ENCODE measurements at places on chromosomes 16 and 17.

GRCh38 chr17:10550014-10550413, 556 bp upstream of the MYH2 start:
- DNase-seq: no peak

- DNase-seq: no peak
Measured at GRCh38 chr16:49816875-49817274, 39.0 kb downstream of the ZNF423 start.

GRCh38 chr17:81727324-81728031, 15.4 kb downstream of the SLC25A10 start:
- no peak for DNase-seq

DNA sequence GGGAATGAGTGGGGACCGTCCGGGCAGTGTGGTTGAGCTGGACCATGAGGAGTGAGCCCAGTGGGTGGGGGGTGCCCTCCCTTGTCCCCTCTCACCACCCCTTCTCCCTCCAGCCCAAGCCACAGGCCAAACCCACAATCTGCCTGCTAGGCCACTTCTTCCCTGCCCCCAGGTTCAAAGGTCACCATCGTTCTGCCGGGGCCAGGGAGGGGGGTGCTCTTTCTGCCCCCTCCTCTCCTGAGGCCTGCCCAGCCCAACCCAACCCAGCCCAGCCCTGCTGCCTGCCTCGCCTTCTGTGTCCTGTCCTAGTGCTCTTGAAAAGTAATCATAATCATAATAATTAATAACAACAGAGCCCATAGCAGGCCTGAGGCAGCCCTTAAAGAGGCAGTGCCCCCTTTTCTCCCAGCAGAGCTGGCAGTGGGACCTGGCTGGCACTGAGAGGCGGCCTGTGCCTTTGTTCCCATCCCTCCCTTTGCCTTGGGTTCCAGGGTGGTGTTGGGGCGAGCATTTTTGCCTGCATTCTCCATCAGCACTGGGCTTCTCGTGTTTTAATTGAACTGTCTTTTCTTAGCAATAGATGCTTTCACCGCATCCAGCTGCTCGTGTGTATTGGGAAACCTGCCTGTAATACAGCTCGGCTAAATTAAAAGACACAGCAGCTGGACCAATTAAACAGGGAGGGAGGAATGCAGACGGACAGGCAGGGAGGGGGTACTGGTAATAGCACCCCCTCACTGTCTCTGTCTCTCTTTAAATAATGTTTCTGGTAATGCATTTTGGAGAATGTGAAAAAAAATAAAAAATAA, 46.8 kb downstream of the SREBF1 start:
- DNase-seq: no peak

DNA sequence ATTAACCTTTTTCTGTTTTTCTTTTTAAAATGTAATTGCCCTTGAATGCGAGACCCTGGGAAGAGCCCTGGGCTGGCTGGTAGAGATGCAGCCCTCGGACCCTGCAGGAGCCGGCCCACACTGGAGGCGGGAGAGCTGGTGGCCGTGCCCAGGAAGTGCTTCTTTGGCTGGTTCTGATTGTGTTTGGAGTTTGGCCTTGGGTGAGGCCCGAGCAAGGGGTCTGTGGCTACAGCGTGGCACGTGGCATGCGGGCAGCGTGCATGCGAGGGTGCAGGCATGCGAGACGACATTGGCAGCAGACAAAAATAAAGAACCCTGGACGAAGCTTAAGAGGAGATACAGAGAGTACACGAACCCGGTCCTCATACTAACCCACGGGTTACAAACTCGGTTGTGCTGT, 49.7 kb downstream of the PRMT7 start:
- no peak for DNase-seq

DNA sequence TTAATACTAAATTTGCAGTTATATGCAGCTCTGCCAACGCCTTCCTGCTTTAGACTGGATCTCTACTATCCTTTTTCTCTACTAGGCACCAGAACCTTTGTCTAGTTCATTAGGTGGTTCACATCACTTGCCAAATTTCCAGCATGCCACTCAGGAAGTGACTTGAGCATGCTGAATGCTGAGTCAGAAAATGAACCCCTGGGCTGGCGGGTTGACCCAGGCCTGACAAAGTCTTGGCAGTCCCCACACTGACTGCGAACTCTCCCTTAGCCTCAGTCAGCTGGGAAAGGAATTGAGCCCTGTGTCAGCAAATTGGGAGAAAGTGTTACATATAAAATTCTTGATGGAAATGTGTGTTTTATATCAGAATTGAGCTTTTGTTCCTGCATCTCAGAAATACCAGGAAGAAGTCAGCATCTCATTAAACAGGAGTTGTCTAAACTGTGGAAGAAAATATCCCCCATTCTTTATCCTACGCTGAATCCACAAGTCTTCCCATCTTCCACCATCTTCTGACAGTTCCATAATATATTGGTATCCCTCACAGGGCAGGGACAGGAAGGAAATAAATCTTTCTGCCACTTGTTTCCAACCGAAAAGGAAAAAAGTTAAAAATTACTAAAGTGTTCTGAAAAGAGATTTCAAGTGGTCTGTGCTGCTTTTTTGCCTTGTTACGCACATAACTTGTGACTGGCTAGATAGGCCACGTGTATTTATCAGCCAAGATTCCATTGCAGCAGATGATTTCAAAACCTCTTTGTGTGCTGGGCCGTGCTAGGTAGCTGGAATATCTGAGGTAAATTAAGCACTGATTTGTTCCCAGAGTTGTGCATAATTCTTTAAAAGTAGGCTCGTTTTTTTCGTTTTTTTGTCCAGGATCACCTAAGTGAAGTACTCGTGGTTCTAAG, 16.7 kb upstream of the SLC12A3 start:
- peak; percentile 66 for DNase-seq

GRCh38 chr16:3963886-3964685, 83.6 kb upstream of the CREBBP start:
- no peak for DNase-seq

- no peak for DNase-seq
Measured at GRCh38 chr17:69423450-69423849, 9.0 kb downstream of the MAP2K6 start.

- DNase-seq: no peak
Measured at GRCh38 chr17:36869856-36870719, 67.2 kb upstream of the LHX1 start.

GRCh38 chr16:65342231-65342866, 220.5 kb upstream of the CDH11 start:
- DNase-seq: no peak

DNA sequence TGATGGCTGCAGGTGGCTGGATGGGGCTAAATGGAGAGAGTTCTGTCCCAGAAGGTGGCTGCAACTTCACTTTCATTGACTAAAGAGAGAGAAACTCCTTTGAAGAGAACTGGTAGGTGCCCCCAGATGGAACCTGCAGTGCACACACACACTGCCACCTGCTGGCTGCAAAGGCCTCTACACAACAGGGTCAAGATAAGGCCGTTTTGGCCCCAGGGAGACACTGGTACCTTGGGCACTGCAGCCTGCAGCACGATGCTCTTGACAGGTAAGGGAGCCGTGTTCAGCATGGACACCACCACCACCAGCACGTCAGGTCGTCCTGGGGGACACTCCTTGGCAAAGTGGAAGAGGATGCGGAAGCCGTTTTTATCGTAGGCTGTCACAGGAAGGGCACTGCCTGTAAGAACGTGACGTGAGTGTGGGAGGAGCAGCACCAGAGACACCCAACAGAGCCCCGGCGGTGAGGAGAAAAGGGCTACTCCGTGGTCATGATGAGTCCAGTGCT, 22.7 kb downstream of the GGA3 start:
- no peak for DNase-seq

GRCh38 chr17:10268005-10268404, 69.6 kb upstream of the GAS7 start:
- no peak for DNase-seq

DNA sequence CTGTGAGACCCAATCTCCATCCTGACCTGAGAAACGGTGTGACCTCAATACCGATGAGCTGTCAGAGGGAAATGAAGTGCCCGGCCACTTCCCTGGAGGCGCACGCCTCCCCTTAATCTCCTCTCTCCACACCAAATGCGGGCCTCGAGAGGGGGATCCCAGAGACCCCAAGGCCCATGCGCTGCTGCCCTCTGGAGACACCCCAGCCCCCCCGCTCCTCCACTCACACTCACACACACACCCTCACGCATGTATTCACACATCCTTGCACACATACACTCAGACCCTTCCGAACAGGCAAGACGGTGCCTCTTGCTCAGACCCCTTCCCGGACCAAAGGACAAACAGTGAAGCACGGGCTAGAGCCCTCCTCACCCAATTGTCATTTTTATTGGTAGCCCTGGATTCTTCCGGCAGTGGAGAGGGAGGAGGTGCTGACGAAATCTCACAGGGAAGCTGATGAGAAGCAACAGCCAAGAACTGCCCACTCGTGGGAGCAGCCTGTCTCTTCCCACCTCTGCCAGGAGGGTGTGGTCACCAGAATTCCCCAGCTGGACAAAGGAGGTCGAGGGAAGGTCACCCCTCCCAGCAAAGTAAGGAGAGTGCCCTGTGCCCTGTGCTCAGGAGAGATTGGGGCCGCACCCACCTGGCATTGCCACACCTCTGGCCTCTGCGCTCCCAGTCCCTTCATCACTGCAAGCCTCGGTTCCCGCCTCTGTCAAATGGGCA, 136.0 kb upstream of the TNRC6C start:
- no peak for DNase-seq

- DNase-seq: no peak
Measured at GRCh38 chr16:19812986-19813385, 71.7 kb downstream of the GPRC5B start.

DNA sequence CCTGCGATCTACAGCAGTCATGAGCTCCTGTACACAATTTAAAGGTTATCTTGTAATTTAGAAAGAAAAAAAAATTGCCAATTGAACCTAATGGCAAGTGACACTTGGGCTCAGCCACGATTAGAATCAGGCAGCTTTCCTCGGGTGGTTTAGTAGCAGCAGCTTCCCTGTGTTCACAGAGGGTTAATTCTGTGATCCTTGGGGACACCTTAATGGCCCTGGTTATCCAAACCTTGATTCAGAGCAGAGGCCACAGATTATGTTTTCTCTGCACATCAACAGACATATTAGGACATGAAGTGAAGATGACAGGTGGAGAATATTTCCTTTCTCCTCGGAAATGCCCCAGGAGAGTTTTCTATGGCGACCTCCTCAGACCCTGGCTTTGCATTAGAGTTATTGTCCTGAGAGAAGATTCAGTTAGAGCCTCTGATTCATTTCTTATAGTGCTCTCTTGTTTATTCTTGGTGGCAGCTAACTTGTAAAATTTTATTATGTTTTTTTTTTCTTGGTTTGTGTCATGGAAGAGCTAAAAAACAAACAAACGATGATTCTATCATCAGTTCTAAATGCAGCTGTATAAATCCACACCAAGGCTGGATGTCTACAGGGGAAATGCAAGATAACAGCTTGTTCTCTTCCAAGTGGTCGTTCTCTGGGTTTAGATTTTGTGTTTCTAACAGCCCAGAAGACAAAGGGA, 351.2 kb upstream of the DYNLRB2 start:
- DNase-seq: no peak

- DNase-seq: no peak
Measured at GRCh38 chr17:63436523-63437110, 9.5 kb downstream of the CYB561 start.

- no peak for DNase-seq
Measured at GRCh38 chr17:34672176-34672785, 92.9 kb downstream of the TMEM132E start.

DNA sequence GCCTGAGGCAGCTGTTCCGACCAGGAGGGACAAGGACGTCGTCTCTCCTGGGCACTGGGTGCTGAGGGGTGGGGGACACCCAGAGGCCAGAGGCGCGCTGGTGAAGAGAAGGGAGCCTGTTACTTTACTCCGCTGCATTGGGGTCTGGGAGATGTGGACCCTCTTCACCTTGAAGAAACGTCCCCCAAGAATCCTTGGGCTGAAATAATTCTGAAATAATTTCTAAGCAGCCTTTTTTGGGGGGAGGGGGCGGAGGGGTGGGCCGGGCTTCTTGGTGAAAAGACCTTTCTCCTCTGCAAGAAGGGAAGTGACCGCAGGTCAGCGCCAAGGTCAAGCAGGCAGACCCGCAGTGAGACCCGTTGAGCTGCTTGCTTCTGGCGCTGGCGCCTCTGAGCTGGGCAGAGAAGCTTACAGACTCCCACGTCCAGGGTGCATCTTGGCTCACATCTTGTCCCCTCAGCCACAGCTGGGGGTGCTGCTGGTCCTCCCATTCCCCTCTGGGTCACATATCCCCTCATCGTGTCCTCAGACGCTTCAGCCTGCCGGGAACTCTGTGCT, 1.1 kb downstream of the SYT17 start:
- no peak for DNase-seq

DNA sequence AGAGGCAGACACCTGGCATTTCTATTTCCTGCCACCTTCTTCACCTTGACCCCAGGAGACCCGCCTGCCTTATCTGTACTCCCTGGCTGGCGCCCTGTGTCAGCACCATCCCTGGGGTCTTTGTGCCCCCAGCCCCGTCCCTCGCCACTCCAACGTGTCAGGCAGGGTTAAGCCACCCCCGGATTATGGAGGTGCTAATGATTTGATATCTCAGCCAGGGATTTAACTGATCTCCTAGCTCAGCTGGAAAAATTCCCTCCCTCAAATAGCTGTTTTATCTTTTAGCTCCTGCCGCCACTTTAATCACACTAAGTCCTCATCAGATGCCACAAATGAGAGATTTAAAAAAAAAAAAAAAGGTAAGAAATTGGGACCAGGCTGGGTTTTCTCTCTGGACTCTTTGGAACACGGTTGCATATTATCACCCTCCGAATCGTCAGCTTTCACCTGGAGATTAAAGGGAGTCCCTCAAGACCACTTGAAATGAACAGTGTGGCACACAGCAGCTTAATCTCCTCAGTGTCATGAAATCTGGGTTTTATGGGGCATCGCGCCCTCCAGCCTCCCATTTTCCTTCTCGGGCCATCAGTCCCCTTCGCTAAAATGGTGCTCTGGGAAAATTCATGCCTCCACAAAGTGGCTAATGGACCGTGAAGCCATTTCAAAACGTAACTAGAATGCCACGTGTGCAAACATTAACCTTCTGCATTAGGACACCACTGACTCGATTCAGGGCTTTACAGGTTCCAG, 26.2 kb upstream of the WFDC1 start:
- DNase-seq: no peak

- DNase-seq: no peak
Measured at GRCh38 chr16:57801809-57802340, 416 bp downstream of the KIFC3 start.

DNA sequence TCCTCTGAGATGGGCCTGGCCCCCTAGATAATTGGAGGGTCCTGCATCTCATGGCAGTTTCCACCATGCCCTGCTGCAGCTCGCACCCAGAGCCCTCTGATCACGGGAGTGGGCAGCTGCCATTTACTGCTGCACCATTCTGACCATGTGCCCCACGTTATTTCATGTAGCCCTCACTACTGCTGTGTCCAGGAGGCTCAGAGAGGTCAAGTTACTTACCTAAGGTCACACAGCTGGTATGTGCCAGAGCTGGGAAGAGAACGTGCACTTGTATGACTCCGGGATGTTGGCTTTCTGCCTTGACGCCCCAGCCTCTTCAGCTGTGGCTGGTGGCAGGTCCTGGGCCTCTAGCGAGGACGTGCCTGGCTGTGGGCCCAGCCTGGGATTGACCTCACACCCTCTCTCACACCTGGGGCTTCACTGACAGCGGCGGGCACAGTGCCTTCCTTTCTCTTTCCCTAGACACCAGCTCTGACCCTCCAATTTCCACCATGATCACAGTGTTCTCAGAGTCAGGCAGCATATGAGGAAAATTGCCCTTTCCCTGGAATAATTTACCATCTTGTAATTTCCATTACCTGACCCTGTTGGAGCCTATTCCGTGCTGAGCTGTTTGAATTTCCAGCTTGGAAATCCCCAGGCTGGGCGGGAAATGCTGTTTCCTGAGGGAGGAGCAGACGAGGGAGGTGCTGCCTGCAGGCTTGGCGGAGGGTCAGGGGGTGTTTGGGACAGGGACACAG, 18.5 kb upstream of the DOC2B start:
- DNase-seq: no peak
